ENCODE measurements at places on chromosomes 5 and 9.

- DNase-seq, result no peak
Observed at GRCh38 chr5:137492331-137492730, 6.8 kb downstream of the SPOCK1 start.

GRCh38 chr9:136614967-136615623 is 47.6 kb upstream of the EGFL7 start:
- DNase-seq, result no peak

GRCh38 chr9:137969685-137970084 is 92.1 kb downstream of the CACNA1B start:
- DNase-seq, result no peak

- DNase-seq, result peak; percentile 20
Observed at GRCh38 chr5:168227973-168228615, 63.4 kb upstream of the WWC1 start.

GRCh38 chr9:107530679-107531078 is 41.1 kb upstream of the KLF4 start:
- no peak for DNase-seq

- DNase-seq, result no peak
Observed at GRCh38 chr5:100841358-100842076, 61.6 kb downstream of the ST8SIA4 start.

DNA sequence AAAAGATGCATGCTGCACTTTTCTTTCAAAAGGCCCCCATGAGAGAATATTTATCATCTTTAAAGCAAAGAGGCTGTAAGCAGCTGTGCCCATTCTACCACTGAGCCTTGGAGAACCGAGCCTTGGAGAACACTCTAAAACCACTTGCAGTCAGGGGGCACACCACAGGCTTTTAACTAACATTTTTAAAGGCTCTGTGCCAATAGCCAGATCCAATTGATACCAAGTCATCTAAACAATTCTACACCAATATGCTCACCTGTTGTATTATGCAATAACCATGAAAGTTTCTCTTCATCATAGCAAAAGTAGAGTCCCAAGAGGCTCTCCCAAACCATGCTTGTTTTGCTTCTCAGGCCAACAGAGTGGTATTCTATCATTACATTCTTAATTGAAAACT is 1090.5 kb upstream of the SEMA6A start:
- no peak for DNase-seq

GRCh38 chr9:116905171-116905588 is 218.1 kb downstream of the TRIM32 start:
- no peak for DNase-seq

- DNase-seq, result no peak
Observed at GRCh38 chr9:75149841-75150241, 61.5 kb downstream of the OSTF1 start.

- DNase-seq, result no peak
Observed at GRCh38 chr5:83714810-83715209, 5.8 kb downstream of the HAPLN1 start.

- no peak for DNase-seq
Observed at GRCh38 chr5:32990593-32991420, 279.7 kb downstream of the NPR3 start.

DNA sequence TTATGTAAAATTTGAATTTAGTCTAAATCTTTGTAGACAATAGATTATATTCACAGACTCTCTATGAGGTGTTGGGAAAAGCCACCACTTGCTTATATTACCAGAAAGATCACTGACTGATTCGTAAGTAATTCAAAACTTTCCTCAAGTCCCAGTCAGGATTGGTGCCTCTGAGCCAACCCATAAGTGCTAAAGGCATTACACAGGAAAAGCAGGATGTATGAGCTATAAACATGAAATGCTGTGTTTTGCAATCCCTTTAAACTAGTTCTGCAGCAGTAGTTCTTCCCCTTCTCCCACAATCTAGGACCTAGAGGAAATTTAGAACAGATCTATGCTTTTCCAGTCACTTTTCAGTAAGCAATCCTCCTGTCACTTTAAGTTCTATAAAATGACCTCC is 48.0 kb downstream of the SHLD3 start:
- no peak for DNase-seq

DNA sequence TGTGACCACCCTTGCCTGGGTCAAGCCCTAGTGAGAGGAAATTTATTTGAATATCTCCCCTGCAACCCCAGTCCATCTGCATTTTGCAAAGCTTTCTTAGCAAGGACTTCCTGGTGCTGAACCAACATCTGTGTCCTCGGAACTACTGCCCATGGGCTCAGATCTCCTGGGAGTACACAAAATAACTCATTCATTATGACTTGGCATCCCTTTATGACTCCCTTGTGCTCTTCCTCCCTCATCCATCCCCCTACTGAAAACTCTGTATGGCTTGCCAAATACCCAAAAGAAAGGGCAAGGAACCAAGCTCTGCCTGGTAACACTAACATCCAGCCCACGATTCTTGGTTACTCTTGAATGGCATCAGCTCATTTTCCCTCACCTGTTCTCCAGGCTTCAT is 368.5 kb downstream of the NTRK2 start:
- no peak for DNase-seq

Measured in activated CD8-positive, alpha-beta memory T cell treated with anti-CD3 and anti-CD28 coated beads, Interleukin-2, amount 50 U/mL, for 4 hours (primary cell).